Adrenal gland (tissue), 19 donors: ENCODE measurements at places on chromosomes 16 and 17.
A peak's percentile ranks its signal among the peaks of the same experiment; 100 is the strongest.

- no peak for DNase-seq
Observed at GRCh38 chr16:56764835-56765234, 34.9 kb downstream of the NUP93 start.

DNA sequence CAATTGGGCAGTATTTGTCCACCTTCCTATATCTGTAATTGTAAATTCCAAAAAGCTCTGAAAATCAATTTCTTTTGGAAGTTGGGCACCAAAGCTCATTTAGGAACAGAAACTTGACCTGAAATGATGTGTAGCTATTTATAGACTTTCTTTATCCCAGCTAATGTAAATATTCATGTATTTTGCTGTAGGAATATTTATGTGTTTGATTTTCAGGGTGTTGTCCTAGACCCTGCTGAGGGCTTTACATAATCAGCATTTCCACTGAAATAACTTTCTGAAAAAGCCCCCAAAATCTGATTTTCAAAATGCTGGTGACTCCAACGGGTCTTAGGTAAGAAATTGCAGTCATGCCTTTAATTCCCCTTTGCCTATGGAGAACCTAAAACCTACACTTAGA is 4.1 kb downstream of the RBFOX1 start:
- DNase-seq = no peak

GRCh38 chr17:59791603-59792457 is 84.4 kb downstream of the VMP1 start:
- no peak for DNase-seq

- DNase-seq = no peak
Observed at GRCh38 chr17:1180958-1181752, 1.4 kb upstream of the ABR start.

- no peak for DNase-seq
Observed at GRCh38 chr16:70706948-70707465, 21.2 kb upstream of the MTSS2 start.

DNA sequence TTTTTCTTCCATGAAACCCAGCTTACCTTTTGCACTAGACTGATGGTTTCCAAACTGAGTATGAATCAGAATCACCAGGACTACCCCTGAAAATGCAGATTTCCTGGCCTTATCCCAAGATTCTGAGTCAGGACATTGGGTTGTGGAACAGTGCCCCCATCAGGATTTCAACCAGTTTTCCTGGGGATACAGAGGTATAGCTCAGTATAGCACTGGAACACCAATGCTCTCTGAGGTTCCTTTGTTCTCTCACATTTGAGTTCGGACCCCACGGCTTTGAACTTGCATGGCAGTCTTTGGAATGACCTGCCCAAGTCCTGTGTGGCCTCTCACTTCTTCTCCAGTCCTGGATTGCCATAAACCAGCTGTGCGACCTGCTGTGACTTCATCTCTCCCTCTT is 12.8 kb upstream of the CCL8 start:
- DNase-seq = peak; percentile 57

DNA sequence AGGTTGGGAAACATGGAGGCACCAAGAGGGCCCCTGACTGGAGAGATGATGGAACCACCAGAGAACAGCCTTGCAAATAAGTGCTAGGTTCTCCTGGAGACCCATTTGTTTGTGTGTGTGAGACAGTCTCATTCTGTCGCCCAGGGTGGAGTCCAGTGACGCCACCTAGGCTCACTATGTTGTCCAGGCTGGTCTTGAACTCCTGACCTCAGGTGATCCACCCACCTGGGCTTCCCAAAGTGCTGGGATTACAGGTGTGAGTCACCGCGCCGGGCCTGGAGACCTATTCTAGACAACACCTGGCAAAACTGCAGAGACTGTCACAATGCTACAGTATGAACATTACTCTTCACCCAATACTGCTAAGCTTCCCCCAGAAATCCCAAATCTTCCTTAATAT is 1.5 kb downstream of the NPLOC4 start:
- DNase-seq = no peak

DNA sequence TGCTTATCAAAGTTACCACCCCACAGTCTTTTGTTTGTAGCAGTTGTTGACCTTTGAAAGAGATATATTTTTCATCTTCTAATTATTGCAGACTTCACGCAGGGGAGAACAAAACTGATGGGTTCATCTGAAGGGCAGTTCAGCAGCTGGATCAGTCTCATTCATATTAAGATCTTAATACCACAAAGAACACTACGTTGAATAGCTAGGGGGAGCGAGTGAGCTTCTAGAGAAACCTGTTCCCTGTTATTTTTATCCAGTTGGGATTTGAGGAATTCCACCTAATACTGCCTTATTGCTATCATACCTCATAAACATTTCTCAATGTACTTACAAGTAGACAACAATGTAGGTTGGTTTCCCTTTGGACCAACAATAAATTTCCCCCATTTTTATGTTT is 306.1 kb upstream of the KIF2B start:
- DNase-seq = no peak

DNA sequence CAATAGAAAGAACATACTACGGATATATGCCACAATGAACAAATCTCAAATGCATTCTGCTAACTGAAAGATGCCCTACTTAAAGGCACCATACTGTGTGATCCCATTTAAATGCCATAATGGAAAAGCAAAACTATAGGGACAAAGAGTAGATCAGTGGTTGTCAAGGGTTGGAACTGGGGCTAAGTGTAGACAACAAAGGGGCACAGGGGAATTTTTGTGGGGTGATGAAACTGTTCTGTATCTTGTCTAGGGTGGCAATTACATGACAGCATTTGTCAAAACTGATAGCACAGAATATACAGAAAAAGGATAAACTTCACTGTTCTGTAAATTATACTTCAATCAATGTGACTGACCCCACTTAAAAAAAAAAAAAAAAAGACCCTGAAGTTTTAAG is 17.7 kb downstream of the GFOD2 start:
- DNase-seq = no peak

GRCh38 chr17:76142039-76142584 is 1.1 kb upstream of the FOXJ1 start:
- no peak for DNase-seq
